ENCODE measurements at places on chromosomes 4 and X.

DNA sequence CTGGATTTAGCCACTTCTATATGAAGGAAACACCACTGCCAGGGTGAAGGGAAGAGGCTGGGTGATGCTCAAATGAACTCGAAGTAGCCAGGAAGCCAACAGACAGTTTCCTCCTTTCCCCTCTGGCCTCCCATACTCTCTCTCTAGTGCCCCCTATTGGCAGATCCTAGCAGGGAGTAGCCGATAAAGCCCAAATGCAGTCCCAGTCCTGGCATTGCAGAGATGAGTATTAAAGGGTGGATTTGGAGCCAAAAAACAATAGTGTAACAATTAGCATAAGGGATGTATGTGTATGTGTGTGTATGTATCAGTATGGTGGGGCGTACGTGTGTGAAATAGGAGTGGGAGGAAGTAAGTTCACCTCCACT, 213.8 kb upstream of the LDB2 start:
- no peak for DNase-seq

- DNase-seq = no peak
Observed at GRCh38 chr4:4480685-4481398, 61.0 kb downstream of the STX18 start.

DNA sequence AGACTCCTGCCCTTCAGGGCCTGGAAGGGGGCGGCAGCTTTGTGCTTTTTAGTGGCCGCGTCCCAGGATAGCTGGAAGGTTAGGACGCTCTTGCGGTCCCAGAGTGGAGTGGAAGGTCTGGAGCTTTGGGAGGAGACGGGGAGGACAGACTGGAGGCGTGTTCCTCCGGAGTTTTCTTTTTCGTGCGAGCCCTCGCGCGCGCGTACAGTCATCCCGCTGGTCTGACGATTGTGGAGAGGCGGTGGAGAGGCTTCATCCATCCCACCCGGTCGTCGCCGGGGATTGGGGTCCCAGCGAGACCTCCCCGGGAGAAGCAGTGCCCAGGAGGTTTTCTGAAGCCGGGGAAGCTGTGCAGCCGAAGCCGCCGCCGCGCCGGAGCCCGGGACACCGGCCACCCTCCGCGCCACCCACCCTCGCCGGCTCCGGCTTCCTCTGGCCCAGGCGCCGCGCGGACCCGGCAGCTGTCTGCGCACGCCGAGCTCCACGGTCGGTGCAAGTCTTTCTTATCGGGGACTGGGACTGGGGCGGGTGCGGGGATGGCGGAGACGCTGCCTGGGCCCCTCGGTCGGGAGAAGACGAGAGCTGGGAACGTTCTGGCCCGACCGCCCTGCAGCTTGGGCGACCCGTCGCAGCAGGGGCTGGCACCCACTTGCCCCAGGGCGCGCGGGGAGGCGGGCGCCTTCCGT, at the start of gene EDNRA:
TSS of gene EDNRA (plus strand) at position 207 of the 686 bp plus-strand sequence. CDS start 4,585 bp downstream, outside the sequence.
- DNase-seq = no peak

DNA sequence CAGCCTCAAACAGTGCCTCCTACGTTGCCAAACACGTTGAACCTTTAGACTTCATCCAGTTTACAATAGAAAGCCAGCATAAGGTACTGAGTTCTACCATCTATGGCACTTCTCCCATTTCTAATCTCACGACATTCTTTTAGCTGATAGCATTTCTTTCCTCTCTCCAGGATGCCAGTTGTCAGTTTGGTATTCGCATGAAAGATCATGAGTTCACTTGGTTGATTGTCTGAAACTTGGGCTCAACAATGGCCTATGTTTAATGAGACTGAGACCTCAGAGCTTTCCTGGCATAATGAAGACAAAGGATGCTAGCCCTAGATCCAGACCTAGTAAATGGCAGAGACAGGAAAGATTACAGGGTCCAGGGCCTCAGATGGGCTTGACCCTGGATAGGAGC, 69.2 kb upstream of the SPRY1 start:
- no peak for DNase-seq

GRCh38 chr4:19850909-19851308, 400.8 kb upstream of the SLIT2 start:
- DNase-seq = no peak

DNA sequence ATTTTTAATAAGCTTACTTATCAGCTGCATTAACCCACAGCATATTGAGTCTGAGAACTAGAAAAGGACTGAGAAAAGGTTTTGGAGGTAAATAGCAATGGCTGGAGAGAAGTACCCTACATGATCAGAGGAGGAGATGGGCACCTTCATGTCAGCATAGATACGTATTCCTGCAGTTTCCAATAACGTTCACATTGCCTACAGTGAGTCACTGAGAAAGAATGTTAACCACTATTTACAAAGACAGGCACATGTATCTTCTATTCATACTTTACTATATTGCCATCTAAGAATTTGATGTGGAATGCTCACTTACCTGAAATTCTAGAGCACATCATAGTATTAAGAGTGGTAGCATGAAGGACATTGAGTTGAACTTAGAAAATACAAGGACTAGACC, 92.5 kb downstream of the TLL1 start:
- no peak for DNase-seq

DNA sequence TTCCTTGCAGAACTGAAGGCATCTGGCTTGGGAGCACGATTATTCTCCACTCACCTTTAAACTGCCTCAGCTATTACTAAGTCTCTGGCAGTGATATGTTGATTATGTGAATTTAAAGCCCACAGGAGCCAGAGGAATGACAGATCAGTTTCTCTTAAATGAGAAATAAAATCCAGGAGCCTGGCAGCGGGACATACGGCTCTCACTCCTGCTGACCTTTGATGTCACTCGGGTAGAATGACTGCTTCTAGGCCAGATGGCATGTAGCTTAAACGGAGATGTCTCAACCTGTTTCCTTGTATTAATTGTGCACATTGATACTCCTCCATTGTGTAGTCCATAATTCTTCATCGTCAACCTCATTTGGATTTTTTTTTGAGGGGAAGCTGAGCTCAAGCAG, 4.0 kb upstream of the CBLL2 start:
- DNase-seq = no peak

DNA sequence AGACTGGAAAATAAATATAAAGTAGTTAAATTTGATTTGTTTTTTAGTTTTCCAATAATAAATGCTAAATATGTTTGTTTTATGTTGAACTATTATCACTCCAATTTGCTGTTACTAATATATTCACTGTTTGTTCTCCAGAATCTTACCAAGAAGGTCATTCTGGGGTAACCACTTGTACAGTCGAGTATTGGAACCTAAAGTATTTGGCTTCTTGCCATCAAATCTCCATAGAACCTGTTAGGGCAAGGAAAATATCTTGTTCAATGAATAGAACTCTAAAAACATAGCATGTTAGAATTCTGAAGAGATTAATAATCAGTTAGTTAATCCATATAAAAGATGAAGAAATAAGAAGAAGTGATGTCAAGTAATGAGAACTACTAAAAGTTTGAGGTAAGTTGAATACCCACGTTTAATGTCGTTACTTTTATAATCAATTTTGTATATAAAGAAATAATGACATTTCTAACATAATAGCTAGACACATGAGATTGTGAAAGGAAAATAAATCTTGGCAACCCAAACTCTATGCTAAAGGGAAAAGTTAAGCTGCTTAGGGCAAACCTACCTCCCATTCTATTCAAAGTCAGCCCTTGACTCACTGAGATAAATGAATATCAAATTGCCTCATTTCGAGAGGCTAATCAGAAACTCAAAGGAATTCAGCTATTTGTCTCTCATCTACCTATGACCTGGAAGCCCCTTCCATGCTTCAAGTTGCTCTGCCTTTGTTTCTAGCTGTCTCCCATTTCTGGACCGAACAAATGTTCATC, 15.3 kb downstream of the UGT2B15 start:
- no peak for DNase-seq

- no peak for DNase-seq
Observed at GRCh38 chrX:3244203-3244743, 102.2 kb downstream of the MXRA5 start.

- no peak for DNase-seq
Observed at GRCh38 chr4:35105486-35105885, 1138.8 kb downstream of the ARAP2 start.

- no peak for DNase-seq
Observed at GRCh38 chr4:140742838-140743193, 13.4 kb downstream of the TBC1D9 start.

DNA sequence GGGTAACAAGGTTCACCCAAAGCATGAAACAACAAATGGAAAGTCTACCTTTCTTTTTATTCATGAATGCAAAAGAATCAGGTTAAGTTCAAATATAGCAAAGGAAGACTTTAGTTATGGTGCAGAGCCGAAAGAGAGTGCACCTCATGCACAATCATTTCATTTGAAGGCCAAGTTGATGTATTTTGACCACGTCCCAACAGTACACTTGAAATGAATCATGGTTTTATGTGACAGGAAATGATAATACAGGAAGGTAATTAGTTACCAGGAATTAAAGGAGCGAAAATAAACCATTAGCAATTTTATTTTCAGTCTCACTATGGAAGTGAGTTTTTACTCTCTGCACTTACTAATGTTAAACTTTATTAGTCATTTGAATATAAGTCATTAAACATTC, 281.2 kb upstream of the DIAPH2 start:
- no peak for DNase-seq

GRCh38 chr4:173936861-173937260, 346.6 kb downstream of the FBXO8 start:
- DNase-seq = no peak

GRCh38 chr4:146368209-146368608, 153.5 kb downstream of the SLC10A7 start:
- DNase-seq = no peak

DNA sequence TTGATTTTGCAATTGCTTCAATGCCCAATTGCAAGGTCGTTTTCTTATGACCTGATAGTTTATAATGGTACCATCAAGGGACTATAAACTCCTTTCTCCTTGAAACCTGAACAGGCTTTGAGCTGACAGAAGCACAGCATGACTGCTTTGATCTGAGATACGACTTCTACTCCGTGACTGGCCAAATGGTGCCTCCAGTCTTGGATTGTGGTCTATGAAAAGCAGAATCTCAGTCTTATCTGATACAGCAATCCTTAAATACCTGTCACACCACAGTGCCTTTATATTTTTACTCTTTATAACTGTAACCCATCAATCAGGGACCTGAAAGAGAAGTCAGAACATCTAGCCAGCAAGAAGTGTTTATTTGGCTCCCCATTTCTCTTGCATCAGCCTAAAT, 93.1 kb downstream of the DOCK11 start:
- DNase-seq = no peak

DNA sequence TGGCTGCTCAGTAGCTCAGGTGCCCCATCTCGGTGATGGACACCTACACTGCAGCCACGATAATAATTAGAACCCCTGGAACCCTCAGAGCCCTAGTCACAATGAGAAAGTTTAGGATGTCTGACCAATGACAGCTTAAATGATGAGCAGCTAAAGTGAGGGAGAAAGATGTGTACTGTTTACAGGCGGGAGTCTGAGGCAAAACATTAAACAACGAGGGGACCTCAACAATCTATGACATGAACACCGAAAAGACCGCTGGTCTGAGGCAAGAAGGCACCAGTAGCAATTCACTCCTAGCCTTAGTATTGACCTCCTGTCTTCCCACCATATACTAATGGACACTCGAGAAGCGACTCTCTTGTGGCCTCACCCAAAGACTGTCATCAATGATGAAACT, 369.5 kb upstream of the SMIM31 start:
- no peak for DNase-seq

DNA sequence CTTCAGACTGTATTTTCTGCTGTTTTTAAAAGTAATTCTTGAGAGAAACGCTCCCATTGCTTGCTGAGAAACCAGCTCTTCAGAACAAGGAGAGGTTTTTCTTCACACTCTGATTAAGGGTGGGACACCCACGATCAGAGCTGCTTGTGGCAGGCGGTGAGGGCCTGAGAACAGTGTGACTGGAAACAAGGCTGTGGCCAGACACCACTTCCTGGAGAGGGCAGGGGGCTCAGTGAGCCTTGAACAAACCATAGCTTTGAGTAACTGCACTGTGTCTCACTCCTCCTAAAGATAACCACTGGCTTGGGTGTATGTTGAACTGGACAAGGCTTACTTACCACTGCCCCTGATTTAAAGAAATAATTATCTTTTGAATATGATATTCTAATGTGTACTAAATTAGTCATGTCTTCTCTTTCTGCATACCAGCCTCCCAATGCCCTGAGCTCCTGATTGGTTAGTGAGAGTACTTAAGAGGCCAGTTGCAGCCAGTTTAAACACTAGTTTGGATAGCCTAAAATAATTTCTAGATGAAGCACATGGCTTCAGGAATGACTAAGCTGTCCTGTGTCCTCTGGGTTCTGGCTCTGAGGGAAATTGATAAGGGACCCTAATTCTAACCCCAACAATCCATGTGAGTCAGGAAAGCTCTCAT, 3.7 kb upstream of the GPR82 start:
- DNase-seq = peak; percentile 65

DNA sequence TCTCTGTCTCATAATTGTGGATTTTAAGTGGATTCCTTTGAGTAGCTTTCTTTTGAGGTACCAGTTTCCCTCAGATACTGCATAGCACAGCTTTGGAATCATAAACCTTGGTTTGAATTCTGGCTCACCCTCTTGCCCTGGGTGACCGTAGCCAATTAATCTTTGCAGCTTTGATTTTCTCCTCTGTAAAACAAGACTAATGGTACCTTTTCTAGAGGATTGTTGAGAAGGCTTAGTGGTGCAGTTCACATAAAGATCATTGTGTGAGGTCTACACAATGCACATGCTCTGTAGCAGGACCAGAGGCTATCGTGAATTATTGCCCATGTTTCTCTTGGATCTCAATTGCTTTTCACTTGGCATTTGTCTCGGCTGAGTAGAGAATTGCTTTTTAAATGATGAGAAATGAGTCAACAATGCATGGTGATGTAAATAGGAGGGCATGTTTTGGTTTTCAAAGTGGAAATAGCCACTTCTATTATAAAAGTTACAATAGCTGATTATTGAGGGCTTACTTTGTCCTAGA, 47.9 kb downstream of the TMEM131L start:
- DNase-seq = no peak

- no peak for DNase-seq
Observed at GRCh38 chr4:7703688-7704087, 236.0 kb downstream of the AFAP1 start.

Data from activated effector memory CD4-positive, alpha-beta T cell treated with anti-CD3 and anti-CD28 coated beads, Interleukin-2, amount 50 U/mL, for 16 hours (primary cell).